ENCODE measurements at places on chromosomes 3 and 15.

DNA sequence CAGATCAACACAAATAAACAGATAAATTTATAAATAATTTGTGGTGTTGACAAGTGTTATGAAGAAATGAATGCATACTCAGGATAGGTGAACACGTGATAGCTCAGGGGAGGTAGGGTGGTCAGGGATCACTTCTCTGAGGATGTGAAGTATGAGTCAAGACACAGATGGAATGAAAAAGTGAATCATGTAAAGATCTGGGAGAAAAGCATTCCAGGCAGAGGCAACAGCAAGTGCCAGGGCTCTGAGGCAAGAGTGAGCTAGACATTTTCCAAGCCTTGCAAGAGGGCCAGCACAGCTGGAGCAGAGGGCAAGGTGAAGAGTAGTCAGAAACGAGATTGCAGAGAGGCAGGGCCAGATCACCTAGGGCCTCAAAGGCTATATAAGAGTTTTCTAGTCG is 177.8 kb downstream of the WNT5A start:
- H3K4me1 ChIP-seq, result no peaks in the 10 kb centered on the region
- no peak for DNase-seq
- H3K36me3 ChIP-seq, result no peaks in the 10 kb centered on the region
- H3K4me3 ChIP-seq, result no peak overlapping the region
- no peaks in the 10 kb centered on the region for H3K27me3 ChIP-seq
- H3K27ac ChIP-seq, result no peak overlapping the region

DNA sequence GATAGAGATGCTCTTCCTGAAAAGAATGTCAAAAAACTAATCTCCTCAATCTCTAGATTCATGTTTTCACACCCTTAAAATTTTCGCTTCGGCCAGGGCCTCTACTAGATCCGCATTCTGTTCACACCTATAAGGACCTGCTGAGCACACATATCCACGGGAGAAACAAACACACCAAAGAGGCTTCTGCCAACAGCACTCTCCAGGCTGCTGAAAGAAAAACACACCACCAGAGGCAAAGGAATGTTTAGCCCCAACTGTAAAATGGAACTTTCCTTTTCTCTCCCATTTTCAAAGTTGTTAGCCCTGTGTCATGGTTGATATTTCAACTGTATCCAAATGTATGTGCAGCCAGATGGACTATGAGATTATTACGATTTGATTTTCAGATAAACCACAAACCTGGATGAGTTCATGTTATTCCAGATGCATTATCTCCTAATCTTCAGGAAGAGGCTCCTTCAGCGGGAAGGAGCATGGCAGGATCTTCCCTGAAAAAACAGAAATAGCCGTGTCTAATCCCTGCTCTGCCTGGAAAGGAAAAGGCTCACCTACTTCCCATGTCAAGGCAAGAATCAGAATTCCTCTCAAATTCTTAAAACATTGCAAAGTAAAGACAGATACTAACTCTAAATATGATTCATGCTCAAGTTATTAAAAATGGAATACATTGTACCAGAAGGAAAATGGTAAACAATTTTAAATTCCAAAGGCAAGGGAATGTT is 442.7 kb upstream of the NR2F2 start:
- no peaks in the 10 kb centered on the region for H3K27me3 ChIP-seq
- H3K27ac ChIP-seq, result no peak overlapping the region
- no peaks in the 10 kb centered on the region for H3K36me3 ChIP-seq
- no peak for DNase-seq
- no peak overlapping the region for H3K4me3 ChIP-seq
- H3K4me1 ChIP-seq, result no peaks in the 10 kb centered on the region

- H3K4me3 ChIP-seq, result no peak overlapping the region
- no peak overlapping the region for H3K27ac ChIP-seq
- no peaks in the 10 kb centered on the region for H3K27me3 ChIP-seq
- no peaks in the 10 kb centered on the region for H3K36me3 ChIP-seq
Observed at GRCh38 chr15:48064421-48064820, 56.4 kb upstream of the SLC24A5 start.

DNA sequence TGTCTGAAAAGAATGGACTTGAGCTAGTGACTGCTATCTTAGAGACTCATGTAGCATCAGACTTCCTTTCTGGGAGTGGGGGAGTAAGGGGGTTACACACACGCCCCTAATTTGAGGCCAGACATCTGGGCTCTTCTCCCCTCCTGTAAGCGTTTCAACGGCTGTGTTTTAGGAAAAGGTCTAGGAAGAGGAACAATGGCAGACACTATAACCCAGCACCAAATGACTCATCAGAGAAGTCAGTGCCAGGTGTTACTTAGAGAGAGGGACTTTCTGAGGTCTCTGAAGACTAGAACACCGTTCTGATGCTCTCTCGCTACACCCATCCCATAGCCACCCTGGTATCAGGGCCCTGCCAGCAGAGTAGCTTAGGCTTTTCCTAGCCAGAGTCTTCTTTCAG is 65.5 kb downstream of the SSUH2 start:
- H3K4me1 ChIP-seq, result peaks cover 2% of the 10 kb centered on the region
- no peak overlapping the region for H3K27ac ChIP-seq
- no peak for DNase-seq

GRCh38 chr15:52082197-52083036 is 30.2 kb downstream of the BCL2L10 start:
- H3K27me3 ChIP-seq, result no peaks in the 10 kb centered on the region
- H3K4me1 ChIP-seq, result no peaks in the 10 kb centered on the region
- H3K4me3 ChIP-seq, result no peak overlapping the region
- H3K27ac ChIP-seq, result no peak overlapping the region

- no peak overlapping the region for H3K27ac ChIP-seq
- no peaks in the 10 kb centered on the region for H3K36me3 ChIP-seq
- no peaks in the 10 kb centered on the region for H3K27me3 ChIP-seq
- H3K4me1 ChIP-seq, result no peaks in the 10 kb centered on the region
- DNase-seq, result no peak
Observed at GRCh38 chr3:31370681-31371080, 162.0 kb upstream of the STT3B start.

- H3K4me3 ChIP-seq, result no peak overlapping the region
- no peaks in the 10 kb centered on the region for H3K4me1 ChIP-seq
- no peaks in the 10 kb centered on the region for H3K27me3 ChIP-seq
- no peak overlapping the region for H3K27ac ChIP-seq
- DNase-seq, result no peak
- no peaks in the 10 kb centered on the region for H3K36me3 ChIP-seq
Observed at GRCh38 chr15:57427367-57427821, 51.1 kb downstream of the CGNL1 start.

DNA sequence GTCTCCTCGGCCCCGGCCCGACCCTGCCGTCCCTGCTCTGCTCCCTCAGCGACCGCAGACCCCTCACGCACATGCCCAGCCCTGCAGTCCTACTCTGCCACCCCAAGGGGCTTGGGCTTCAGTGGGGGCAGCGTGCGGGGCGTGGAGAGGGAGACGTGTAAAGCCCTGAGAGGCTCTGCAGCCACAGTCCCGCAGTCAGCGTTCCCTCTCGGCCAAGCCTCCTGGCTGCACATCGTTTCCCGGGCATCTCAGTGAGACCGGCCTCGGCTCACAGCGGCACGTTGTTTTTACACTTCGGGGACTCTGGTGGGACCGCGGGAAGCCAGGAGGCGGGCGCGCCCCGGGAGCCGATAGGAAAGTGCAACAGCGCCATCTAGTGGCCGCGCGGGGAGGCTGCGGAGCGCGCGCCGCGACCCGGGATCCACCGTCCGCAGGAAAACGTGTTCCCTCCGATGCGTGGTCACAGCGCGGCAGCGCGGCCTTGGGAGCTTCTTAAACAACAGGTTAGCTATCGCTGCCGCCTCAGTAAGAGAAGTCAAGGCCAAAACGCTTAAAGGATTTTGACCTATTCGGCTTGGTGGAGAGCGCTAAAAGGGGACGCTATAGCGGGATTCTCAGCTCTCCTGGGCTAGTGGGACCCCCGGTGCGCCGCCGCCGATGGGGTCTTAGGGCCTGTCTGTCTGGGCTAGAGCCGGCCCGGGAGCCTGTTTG is 226.8 kb upstream of the IGF1R start:
- H3K27ac ChIP-seq, result no peak overlapping the region
- no peaks in the 10 kb centered on the region for H3K4me1 ChIP-seq
- H3K27me3 ChIP-seq, result no peaks in the 10 kb centered on the region
- H3K4me3 ChIP-seq, result no peak overlapping the region

DNA sequence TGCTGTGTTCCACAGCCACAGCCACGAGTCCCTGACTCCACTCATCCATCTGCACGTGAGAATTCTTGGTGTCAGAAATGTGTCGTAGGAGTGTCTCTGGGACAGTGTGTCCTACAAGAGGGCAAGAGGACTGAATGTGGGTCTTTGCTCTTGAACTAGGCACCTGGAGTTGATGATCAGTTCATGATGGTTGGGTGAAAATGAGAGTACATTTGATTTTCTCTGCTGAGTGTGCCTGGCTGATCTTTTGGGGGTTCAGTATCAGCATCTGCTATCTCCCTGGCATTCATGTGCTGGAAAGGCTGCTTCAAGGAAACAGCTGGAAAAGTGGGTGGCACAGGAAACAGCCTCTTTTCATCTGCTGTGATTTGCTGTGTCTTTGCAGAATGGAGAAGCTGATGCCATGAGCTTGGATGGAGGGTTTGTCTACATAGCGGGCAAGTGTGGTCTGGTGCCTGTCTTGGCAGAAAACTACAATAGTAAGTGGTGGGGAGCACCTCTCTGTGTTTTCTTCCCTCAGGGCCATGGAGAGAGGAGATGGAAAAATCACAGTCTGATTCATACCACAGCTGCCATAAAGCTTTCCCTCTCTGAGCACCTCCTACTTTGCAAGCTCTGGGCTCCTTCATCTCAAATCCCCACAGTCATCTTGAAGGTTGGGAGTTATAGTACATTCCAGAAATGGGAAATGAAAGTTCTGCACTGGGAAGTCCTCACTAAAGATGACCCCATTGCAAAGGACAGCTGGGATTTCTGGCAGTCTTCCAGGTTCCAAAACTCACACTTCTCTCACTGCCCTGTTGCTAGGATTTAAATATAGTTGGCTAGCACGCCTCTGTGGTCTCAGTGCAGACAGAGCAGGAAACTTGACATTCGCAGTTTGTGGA is 17.8 kb downstream of the TF start:
- no peak overlapping the region for H3K4me3 ChIP-seq
- H3K36me3 ChIP-seq, result no peaks in the 10 kb centered on the region
- H3K27me3 ChIP-seq, result no peaks in the 10 kb centered on the region
- H3K4me1 ChIP-seq, result no peaks in the 10 kb centered on the region
- H3K27ac ChIP-seq, result no peak overlapping the region

DNA sequence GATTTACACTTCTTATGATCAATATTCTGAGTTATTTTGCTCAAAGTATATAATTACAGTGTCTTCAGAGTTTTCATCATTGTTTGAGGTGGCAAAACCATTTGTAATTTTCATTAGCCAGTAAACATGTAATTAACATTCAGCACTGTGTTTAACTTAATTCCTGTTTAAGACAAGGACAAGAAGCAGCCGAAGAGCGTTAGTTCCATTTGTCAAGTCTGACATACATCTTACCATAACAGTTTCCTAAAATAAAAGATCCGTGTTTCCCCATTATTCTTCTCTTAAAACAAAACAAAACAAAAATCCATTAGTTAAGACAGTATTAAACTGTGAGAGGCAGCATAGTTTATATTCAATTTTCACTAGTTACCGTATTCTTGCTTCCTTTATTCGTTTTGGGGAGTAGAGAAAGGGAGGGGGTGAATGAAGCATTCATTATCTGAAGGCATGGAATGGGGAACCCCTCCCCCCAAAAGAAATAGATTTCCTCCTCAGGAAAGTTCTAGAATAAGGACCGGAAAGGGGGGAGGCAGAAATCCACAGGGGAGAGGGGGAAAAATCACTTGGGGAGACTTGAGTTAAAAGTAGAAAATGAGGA is 5.5 kb upstream of the NR2F2 start:
- H3K27me3 ChIP-seq, result no peaks in the 10 kb centered on the region
- H3K4me1 ChIP-seq, result no peaks in the 10 kb centered on the region
- DNase-seq, result no peak

DNA sequence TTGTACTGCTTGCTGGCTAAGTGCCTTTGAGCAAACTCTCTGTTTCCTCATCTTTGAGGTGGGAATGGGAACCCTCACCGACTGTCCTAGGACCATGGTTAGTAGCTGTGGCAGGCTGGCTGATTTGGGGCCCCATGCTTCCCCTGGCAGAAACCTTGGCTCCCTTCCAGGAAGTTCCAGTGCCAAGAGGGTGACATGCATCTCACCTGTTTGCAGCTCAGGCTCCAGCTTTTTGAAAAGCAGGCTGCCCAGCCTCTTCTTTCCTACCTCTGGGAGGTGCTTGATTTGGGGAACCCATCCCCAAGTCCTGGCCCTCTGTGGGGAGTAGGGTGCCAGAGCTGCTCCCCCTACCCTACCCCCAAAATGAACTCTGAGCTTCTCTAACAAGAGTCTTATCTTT is 50.8 kb downstream of the RAB11A start:
- H3K4me1 ChIP-seq, result no peaks in the 10 kb centered on the region
- DNase-seq, result no peak
- no peaks in the 10 kb centered on the region for H3K36me3 ChIP-seq
- no peak overlapping the region for H3K4me3 ChIP-seq

- no peak for DNase-seq
- no peaks in the 10 kb centered on the region for H3K36me3 ChIP-seq
- H3K27ac ChIP-seq, result no peak overlapping the region
- no peaks in the 10 kb centered on the region for H3K4me1 ChIP-seq
- no peak overlapping the region for H3K4me3 ChIP-seq
Observed at GRCh38 chr3:71924721-71925120, 139.8 kb upstream of the PROK2 start.

DNA sequence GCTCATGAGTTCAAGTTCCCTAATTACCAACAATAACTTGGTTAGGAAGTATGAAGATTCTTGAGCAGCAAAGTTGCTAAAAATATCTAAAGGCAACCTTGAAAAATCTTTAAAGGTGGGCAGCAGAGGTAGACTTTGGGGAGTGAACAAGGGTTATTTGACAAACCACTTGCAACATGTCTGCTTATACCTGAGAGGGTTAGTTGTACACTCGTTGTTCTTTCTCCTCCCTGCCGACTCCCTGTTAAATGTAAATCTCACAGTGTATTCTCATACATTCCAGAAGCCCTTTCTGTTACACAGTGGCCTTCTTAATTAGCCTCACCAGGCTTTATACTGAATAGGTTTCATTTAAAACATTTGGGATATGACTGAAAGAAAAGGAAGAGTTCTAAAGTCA is 121.7 kb downstream of the ARNT2 start:
- no peak overlapping the region for H3K27ac ChIP-seq
- H3K4me1 ChIP-seq, result no peaks in the 10 kb centered on the region
- no peak overlapping the region for H3K4me3 ChIP-seq
- no peaks in the 10 kb centered on the region for H3K36me3 ChIP-seq
- no peak for DNase-seq
- H3K27me3 ChIP-seq, result no peaks in the 10 kb centered on the region

DNA sequence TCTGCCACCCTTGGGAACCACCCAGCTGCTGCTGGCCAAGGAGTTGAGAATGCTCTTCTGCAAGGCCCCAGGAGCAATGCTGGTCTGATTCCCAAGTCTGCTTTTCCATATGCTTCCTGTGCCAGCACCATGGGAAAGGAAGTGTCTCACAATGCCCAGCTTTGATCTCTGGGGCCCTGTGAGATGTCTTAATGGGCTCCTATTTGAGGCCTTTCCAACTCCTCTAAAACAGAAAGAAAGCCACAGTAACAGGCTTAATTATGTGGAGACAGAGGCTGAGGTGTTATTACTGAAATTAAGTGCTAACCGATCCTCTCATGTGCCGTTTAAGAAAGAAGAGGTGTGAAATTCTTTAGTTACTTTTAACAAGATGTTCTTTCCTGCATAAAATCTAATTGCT is 4.5 kb downstream of the EOGT start:
- H3K4me3 ChIP-seq, result no peak overlapping the region
- no peak for DNase-seq
- H3K27me3 ChIP-seq, result no peaks in the 10 kb centered on the region
- peak overlapping the region; percentile 98 for H3K27ac ChIP-seq
- H3K36me3 ChIP-seq, result no peaks in the 10 kb centered on the region
- H3K4me1 ChIP-seq, result no peaks in the 10 kb centered on the region

- H3K27me3 ChIP-seq, result no peaks in the 10 kb centered on the region
- no peaks in the 10 kb centered on the region for H3K36me3 ChIP-seq
- no peak overlapping the region for H3K27ac ChIP-seq
Observed at GRCh38 chr3:194373899-194374298, 4.4 kb upstream of the LRRC15 start.

All from uterus (tissue), 4 donors.